ENCODE measurements at places on chromosomes 16 and 17. TPM values are rescaled to one million over a fixed set of nuclear protein-coding genes. Genes with fewer than 3 reads are reported as not detected.

DNA sequence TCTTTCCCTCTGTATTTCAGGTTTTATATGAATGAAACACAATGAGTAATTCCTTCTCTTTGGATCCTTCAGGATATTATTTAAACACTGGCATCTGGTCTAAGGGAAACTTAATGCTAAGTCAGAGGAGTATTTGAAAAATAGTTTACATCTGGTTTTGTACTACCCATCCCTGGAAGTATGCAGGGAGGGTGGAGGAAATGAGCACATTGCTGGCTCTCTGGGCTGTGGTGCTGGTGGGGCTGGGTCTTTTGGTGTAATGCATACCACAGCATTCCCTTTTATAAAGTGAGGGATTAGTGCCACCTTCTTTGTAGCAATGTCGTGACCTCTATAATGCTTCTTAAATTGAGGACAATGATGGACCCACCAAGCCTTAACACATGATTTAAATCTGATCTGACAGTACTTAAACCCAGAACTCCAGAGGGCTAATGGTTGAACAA is 105.5 kb upstream of the AXIN2 start:
- DNase-seq, result no peak

DNA sequence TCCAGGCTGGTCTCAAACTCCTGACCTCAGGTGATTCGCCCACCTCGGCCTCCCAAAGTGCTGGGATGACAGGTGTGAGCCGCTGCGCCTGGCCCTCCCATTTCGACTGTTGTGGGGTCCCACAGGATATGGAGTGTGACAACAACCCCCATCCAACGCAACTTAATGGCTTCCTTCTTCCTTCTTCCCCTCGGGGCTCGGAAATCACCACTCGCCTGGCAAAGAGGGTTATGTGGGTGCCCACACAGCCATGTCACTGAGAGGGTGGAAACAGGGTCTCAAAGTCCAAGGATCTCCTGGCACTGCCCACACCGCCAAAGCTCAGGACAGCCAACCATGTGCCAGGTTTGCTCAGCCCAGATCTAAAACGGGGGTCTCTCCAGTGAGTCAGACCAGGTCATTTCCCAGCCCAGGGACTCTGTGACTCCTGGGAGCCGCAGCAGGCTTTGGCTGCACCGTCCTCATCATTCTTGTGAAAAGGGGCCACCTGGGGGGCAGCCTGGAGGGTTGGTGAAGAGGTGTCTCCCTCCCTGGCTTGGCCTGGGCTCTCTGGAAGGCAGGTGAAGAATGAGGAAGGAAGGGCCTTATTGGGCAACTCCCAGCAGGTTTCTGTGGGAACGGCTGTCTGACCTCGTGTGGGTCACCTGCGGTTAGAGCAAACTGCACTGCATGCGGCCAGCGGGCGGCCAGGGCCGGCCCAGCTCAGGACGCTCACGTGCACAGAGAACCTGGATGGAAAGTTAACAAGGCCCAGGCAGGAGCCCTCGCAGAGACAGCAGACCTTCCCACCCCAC is 25.3 kb upstream of the LITAF start:
- DNase-seq, result no peak

DNA sequence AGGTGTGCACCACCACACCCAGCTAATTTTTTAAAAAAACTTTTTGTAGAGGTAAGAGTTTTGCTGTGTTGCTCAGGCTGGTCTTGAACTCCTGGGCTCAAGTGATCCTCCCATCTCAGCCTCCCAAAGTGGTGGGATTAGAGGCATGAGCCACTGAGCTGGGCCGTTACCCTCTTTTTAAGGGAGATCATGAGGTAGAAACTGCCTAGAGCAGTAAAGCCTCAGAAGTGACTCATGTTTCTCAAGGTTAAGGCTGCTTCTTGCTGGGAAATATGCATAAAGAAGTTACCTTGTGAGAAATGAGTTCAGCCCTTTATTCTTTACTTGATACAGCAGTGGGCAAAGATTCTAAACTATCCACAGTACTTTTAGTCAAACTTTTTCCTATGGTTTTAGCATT is 38.2 kb downstream of the GRB2 start:
- DNase-seq, result no peak

DNA sequence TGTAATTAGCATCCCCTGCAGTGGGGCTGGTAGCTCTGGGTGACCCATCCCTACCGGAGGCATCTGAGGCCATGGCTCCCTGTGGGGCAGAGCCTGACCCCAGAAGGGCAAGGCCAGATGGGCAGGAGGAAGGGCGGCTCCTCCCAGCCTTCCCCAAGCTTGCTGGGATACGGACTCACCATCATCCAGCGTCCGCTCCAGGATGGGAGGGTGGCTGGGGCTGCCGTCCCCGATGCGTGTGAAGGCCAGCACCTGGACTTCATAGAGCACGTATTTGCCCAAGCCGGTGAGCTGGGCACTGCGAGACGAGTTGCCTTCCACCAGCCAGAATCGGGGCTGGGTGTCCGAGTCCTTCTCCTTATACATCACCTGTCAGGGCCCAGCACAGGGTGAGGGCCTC is 81.6 kb upstream of the CDC42EP4 start:
- peak; percentile 74 for DNase-seq

DNA sequence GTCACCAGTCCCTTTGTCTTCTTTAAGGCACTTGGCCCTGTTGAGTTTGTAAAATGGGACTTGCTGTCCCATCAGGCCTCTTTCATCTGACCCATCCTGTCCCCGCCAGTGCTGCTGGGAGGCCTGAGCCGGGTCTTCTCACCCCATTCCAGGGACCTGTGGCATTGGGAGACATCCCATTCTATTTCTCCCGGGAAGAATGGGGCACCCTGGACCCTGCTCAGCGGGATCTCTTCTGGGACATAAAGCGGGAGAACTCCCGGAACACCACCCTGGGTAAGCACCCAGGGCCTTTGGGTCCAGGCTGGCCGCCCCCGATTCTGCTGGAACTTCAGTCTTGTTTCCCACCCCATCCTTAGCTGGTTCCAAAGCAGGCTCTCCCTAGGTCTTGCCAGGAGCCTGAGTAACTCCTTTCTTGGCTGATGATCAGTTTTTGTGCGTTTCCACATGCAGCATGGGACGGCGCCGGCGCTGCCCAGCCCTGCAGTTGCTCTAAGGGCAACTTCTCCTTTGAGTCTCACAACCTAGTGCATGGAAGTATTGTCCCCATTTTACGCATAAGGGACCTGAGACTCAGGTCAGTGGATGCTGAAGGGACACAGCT is 4.1 kb downstream of the ZNF213 start:
- DNase-seq, result peak; percentile 77

DNA sequence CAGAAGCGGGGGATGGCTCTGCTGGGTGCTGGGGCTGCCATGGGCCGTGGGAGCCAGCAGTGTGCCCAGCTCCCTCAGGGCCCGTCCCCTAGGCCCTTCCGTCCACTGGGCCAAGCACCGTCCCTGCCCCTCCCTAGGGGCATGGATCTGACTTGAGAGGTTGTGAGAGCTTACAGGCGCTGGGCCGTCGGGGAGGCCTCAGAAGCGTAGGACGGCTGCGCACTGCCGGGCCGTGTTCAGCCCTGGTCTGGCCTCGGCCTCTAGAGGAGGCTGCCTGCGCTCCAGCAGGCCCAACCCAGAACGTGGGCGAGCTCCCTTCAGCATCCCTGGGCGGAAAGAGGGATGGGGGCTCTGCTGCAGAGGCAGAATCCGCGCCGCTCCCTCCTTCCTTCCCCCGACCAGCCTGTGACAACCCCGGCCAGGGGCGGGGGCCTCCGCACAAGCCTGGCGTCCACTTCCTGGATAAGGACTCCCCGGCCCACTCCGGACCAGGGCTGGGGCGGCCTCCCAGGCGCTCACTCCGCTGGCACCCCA is 685 bp upstream of the MPG start:
- DNase-seq, result peak; percentile 98

GRCh38 chr16:58948244-58948643 is 214.1 kb upstream of the GOT2 start:
- DNase-seq, result no peak

DNA sequence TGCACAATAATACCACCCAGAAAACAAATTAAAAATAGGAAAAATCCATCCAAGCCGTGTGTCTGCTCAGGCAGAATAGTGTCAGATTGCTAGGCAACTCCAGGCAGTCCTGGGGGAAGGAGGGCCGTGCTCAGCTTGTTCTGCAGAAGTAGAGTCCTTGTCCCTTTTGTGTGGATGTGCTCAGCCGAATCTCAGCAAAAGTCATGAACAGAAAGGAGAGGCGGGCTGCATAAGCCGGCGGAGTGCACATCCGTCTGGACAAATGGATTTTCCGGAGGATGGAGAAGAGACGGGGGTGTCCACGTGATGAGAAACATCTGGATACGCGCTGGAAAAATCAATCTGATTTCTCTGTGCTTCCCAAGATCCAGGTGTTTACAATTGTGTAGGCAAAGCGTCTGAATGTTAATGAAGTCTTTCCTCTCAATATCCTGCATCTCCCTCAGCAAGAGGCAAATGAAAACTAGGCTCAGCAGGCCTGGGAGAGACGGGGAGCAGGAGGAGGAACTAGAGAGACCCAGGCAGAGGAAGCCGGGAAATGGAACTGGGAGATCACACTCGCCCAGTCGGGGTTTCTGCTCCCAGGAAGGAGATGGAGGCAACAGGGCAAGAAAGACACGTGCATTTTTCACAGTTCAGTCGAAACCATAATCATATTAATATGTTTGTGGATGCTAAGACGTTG is 7.7 kb upstream of the RBFOX3 start:
- DNase-seq, result peak; percentile 61

The AGRP gene
- total RNA-seq, result not detected

The CNTNAP4 gene
- total RNA-seq, result under 0.01 TPM
